ENCODE measurements at places on chromosomes 12 and 14. TPM values are rescaled to one million over a fixed set of nuclear protein-coding genes. Genes with fewer than 3 reads are reported as not detected.

- DNase-seq = no peak
- H3K4me1 ChIP-seq = no peaks in the 10 kb centered on the region
- H3K27me3 ChIP-seq = peaks cover 4% of the 10 kb centered on the region
- H3K4me3 ChIP-seq = no peak overlapping the region
These were observed 98.3 kb downstream of the DNAH10 start for GRCh38 chr12:123860377-123860776.

GRCh38 chr12:124496584-124496983 lies 70.8 kb downstream of the NCOR2 start:
- no peak overlapping the region for H3K4me3 ChIP-seq
- H3K4me1 ChIP-seq = peaks cover 23% of the 10 kb centered on the region
- DNase-seq = no peak
- H3K27ac ChIP-seq = no peak overlapping the region
- H3K27me3 ChIP-seq = no peaks in the 10 kb centered on the region
- peaks cover 6% of the 10 kb centered on the region for H3K36me3 ChIP-seq

GRCh38 chr12:12244341-12244740 lies 22.5 kb downstream of the LRP6 start:
- H3K27ac ChIP-seq = no peak overlapping the region
- peaks cover 3% of the 10 kb centered on the region for H3K4me1 ChIP-seq
- no peaks in the 10 kb centered on the region for H3K36me3 ChIP-seq
- no peak overlapping the region for H3K4me3 ChIP-seq
- no peak for DNase-seq

- no peak for DNase-seq
- H3K27me3 ChIP-seq = peaks cover 87% of the 10 kb centered on the region
- peaks cover 25% of the 10 kb centered on the region for H3K4me1 ChIP-seq
- H3K4me3 ChIP-seq = peak overlapping the region; percentile 71
These were observed 2.5 kb downstream of the COL2A1 start for GRCh38 chr12:48001505-48002413.

- no peak overlapping the region for H3K27ac ChIP-seq
- peaks cover 9% of the 10 kb centered on the region for H3K4me1 ChIP-seq
- H3K4me3 ChIP-seq = no peak overlapping the region
- DNase-seq = no peak
- H3K36me3 ChIP-seq = no peaks in the 10 kb centered on the region
These were observed 47.6 kb downstream of the MYBPC1 start for GRCh38 chr12:101642115-101643067.

- no peaks in the 10 kb centered on the region for H3K4me1 ChIP-seq
- H3K36me3 ChIP-seq = no peaks in the 10 kb centered on the region
- DNase-seq = no peak
These were observed 38.6 kb upstream of the KRR1 start for GRCh38 chr12:75549989-75550388.

GRCh38 chr14:68389943-68390342 lies 402.9 kb downstream of the ZFP36L1 start:
- H3K36me3 ChIP-seq = no peaks in the 10 kb centered on the region
- H3K4me1 ChIP-seq = no peaks in the 10 kb centered on the region
- no peak overlapping the region for H3K4me3 ChIP-seq

KCNH5 gene
- total RNA-seq = not detected

HEBP1 gene
- 11.9 TPM for total RNA-seq

ADGRD1 gene
- total RNA-seq = 7.7 TPM

MGAT4C gene
- total RNA-seq = under 0.01 TPM

Measured in activated T-helper 2 cell treated with anti-CD3 and anti-CD28 coated beads, Interferon-gamma antibody, Interleukin-2, Interleukin-4, amounts not matched to agents 10 μg/mL and 5 μg/mL and 100 μg/mL, durations not matched to agents 14 hours and 24 hours and 36 hours (primary cell).